ENCODE measurements at places on chromosomes 2 and 18. TPM values are rescaled to one million over a fixed set of nuclear protein-coding genes. Genes with fewer than 3 reads are reported as not detected.

Gene MYL1
- total RNA-seq: not detected

- no peak for DNase-seq
Observed at GRCh38 chr2:159409116-159409800, 122.8 kb upstream of the WDSUB1 start.

GRCh38 chr2:132609101-132609890, 60.7 kb downstream of the LYPD1 start:
- DNase-seq: no peak

DNA sequence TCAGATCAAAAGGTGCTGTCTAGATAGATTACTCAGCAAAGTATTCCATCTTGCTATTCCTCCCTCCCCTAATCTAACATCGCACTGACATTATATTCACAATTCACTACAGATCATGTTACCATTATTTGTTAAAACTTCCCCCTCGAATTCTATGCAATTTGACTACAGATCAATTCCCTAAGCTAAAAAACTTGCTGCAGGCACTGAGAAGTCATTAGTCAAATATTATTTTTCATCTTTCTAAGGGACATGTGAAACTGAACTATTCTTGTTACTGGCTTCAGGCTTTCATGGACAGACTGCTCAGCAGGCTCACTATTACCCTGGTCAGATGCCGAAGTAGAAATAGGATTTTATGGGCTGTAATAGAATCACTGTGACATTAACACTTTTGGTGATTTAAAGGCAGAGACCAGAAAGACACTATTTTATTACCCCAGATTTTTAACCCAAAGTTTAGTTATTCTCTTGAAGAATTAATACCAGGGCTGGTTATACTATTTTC, 15.1 kb downstream of the MYL1 start:
- no peak for DNase-seq
